ENCODE measurements at places on chromosomes 2 and 18.

GRCh38 chr2:178072000-178072382 is 586 bp downstream of the PDE11A start:
- DNase-seq: no peak

DNA sequence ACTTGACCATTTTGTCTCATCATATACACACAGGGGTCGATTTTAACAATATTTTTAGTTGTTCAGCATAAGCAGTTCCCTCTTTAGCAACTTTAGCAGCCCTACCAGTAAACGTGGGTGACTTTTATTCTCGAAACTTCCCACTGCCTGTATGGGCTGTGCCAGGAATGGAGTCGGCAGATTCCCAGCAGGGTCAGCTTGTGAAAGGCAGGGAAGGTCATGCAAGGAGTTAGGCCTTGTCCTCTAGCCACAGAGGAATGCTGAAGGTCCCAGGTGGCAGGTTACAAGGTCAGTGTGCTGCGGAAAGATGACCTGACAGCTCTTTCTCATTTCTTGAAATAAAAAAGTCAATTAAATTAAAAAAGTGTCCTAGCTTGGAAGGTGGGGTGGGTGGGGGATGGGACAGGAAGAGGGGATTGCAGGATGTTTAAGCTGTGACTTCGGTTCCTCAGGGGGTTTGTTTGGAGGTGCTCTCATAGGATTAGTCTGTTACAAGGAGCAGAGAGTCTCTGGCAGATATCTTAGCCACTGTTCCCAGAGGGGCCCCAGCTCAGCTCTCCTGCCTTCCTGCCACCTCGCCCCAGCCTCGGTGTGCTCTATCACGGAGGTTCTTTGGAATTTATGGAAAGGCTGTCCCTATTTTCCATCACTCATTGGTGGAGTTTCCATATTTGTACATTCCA is 21.4 kb downstream of the DRC1 start:
- no peak for DNase-seq

DNA sequence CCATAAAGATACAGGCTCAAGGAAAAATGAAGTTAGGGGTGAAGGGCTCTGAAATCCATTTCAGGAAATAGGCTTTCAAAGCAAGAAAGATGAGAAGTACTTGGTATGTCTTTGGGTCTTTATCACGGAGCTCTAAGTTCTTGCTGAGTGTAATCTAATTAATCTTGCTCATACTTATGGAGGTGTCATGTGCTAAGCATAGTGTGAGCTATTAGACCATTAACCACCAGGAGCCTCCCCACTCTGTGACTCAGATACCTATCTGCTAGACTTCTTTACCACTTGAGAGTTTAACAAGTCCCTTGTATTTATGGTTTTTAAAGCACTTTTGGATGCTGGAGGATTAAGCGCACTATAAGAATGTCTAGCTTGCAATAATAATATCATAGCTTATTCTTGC is 678.7 kb downstream of the EPHA4 start:
- no peak for DNase-seq

- no peak for DNase-seq
These were observed 54.5 kb downstream of the EVA1A start for GRCh38 chr2:75506101-75506697.

DNA sequence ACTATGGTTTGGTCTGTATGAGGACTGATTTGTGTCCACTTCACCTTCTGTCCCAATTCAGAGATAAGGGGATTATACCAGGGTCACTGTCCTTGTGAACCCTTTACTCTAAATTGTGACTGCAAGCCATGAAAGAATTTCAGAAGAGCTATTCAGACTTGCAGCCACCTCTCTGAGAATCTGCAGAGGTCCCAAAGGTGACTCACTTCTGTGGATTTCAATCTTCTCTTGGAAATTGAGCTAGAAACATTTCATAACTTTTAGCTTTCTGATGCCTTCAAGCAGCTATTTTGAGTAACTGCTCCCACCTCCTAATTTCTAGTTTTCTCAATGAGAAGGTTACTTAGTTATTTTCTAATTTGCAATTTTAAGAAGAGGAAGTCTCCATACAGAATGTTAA is 1242.4 kb upstream of the ACVR2A start:
- DNase-seq: no peak

DNA sequence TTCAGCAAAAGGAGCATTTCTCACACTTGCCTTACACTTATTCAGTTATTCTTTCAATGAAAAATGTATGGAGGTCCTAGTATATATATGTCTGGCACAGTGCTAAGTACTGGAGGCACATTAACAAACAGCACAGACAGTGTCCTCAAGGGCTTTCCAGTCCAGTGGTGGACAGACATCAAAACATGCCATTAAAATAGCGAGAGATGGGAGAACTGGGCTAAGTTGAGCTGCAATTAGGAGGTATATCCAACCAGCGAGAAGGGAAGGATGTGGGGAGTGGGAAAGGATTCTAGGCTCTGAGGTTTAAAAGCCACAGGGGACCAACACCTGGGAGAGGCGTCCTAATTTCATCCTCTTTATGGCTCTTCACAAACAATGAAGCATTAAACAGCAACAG is 127.5 kb upstream of the TTC39C start:
- no peak for DNase-seq

DNA sequence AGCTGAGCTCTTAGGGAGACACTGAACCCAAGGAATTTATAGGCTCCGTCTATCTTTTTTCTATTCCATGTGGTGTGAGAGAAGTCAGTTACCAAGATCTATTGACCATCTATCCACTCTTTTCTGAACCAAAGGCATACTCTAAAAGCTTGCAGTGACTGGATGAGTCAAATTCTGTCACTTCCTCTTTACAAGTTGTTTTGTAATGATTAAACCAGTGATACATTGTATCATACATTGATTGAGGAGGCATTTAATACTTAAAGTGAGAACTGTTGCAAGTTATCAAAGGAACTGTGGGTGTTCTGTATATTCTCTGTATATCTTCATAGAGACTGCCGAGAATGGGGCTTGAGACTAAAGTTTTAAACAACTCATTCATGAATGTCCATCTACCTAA is 188.8 kb downstream of the CAMKMT start:
- no peak for DNase-seq

GRCh38 chr2:181104512-181105115 is 124.2 kb downstream of the UBE2E3 start:
- no peak for DNase-seq

- no peak for DNase-seq
These were observed 79.6 kb upstream of the DNMT3A start for GRCh38 chr2:25421289-25421688.

GRCh38 chr2:199659207-199659606 is 191.8 kb downstream of the FTCDNL1 start:
- DNase-seq: no peak

- DNase-seq: no peak
These were observed 66.7 kb downstream of the RTN4 start for GRCh38 chr2:54983345-54984220.

DNA sequence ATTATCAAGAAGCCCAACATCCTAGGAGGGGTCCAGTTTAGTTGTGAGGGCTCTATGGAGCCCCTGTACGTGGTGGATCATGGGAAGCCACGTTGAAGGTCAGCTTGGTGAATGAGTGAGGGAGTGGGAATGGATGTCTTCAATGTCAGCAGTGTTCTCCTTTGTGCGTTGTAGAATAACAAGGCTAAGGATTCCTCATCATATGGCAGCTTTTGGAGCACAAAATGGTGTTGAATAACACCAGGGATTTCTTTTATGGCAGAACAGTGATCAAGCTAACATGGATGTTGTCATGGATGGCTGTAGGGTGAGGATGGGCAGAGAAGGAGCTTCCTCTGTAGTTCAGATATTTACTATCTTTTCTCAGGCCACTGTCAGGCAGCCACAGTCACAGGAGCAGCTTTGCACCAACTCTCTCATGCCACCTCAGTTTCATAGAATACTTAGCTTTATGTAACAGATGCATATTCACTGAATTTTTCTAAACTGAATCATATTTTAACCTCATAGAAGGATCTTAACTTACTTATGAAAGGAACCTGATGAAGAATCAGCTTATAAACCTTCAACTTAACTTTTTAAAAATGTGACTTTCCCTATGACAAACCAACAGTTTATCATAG is 284.5 kb upstream of the EPAS1 start:
- DNase-seq: no peak

GRCh38 chr2:108855194-108855593 is 68.6 kb downstream of the CCDC138 start:
- no peak for DNase-seq

DNA sequence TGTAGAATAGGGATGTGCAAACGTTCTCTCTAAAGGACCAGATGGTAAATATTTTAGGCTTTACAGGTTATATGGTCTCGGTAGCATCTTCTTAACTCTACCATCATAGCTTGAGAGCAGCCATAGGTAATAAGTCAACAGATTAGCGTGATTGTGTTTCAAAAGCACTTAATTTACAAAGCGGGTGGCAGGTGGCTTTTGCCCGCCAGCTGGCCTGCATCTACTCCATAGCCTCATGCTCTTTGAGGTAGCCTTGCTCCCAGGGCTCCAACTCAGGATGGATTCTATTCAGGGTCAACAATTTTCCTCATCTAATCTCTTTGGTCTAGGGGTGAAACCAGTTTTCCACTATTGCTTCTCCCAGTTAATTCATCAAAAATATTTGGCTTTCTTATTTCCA is 5.0 kb upstream of the ATP9B start:
- no peak for DNase-seq

DNA sequence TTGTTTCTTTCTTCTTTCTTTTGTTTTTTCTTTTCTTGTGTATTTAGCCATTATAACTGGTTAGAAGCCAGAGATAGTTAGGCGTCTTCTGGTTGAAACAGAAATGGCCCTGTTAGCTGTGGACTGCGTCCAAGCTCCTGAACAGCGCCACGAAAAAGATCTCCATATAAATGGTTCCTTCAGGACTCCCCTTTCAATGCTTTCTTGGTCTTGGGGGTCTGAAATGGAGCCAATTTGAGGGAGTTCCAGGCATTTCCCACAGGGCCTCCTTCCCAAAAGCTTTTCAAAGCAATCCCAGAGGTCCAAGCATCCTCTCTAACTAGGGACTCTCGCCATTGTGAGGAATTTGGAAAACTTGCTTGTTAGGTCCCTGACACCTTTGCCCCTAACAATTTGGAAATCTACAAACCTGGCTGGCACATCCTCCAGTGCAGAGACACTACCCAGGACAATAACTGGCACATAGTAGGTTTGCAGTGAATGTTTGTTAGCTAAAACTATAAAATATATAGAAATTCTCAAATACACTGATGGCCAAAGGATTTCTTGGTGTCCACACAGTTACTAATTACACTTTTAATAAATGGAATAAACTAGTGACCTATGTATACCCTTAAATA is 80.1 kb downstream of the MYCN start:
- no peak for DNase-seq

GRCh38 chr2:132754867-132755472 is 85.0 kb upstream of the LYPD1 start:
- DNase-seq: no peak

DNA sequence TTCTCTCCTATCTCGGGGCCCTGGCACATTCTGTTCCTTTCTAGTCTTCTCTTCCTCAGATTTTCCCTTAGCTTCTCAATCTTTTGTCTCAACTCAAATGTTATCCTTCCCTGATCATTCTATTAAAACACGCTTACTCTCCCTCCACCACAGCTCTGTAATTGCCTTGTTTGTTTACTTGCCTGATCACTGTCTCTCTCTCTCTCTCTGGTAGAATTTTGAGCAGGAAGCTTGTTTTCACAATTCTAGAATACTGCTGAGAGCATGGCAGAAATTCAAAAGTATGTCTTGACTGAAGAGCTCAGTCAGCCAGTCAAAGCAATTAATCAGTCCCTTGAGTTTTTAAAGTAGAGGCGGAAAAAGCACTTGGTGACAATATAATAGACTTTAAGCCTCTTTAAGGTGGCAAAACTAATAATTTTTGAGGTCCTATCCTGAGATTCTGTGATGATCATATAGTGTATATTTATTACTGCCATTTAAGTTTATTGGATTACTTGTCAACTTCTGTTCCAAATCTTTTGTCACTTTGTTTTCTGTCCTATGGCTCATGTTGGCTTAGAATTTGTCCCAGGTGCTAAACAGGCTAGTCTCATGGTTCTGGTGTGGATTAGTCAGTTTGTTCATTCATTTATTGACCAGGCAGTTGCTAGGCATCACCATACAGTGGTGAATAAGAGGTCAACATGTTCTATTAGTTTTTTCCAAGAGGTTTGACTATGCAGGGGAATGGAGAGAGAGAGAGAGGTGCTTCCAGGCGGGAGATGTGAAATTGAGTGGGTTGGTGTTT is 2.3 kb downstream of the PSMD1 start:
- DNase-seq: no peak

GRCh38 chr2:177727577-177728398 is 335.2 kb downstream of the AGPS start:
- no peak for DNase-seq

GRCh38 chr2:177724398-177725287 is 332.1 kb downstream of the AGPS start:
- DNase-seq: peak; percentile 1

GRCh38 chr18:50857694-50858093 is 21.2 kb upstream of the ME2 start:
- no peak for DNase-seq

DNA sequence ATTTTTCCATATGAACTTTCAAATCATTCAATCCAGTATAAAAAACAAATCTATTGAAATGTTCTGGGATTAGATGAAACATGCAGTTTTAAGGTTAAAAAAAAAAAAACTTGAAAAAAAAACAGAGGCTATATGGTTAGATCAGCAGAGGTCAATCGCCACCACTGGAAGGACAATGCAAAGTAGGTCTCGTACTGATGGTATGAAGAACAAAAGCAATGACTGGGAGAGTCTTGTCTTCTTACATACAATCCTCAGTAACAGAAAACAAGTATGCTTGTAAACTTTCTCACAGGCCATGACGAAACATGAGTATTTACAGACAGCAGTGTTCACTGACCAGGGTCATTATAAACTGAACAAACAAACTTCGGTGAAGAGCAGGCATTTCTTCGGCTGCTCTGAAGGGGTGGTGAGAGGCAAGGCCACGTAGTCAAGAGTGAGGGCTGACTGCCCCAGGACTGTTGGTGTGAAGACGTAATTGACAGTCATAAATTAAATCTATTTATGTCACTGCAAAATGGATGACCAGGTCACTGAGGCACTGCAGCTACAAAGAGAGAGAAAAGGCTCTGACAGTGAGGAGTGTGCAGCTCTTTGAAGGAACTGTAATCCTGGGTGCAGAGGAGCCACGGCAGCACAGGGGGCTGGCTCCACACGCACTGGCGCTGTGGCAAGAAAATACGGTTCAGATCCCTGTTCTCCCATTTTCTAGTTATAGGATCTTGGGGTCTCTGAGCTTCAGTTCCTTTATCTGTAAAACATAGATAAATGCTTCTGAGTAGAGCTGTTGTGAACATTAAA is 60.0 kb downstream of the NXPH2 start:
- no peak for DNase-seq

DNA sequence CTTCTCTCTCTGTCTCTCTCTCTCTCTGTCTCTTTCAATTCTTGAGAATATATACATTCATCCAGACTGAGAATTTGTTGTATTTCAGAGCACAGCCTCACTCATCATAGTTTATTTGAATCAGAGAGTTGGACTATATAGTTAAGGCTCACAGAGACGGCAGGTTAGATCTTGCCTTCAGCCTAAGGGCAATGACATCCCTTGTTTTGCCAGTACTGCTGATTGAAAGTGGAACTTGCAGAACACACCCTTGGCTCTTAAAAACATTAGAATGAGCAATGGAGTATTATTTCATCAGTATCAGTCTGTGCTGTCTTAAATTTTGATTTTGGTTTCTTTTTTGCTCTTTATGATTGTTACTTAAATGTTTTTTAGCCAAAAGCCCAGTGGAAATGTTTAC is 62.0 kb upstream of the DSG1 start:
- no peak for DNase-seq

All from stimulated activated CD8-positive, alpha-beta memory T cell treated with anti-CD3 and anti-CD28 coated beads, Interleukin-7, amount 100 ng/mL, for 1 hour (primary cell).